Chondrocyte (in vitro differentiated cells): ENCODE measurements at places on chromosomes 5 and 9. TPM values are rescaled to one million over a fixed set of nuclear protein-coding genes. Genes with fewer than 3 reads are reported as not detected.
A peak's percentile ranks its signal among the peaks of the same experiment; 100 is the strongest.

DNA sequence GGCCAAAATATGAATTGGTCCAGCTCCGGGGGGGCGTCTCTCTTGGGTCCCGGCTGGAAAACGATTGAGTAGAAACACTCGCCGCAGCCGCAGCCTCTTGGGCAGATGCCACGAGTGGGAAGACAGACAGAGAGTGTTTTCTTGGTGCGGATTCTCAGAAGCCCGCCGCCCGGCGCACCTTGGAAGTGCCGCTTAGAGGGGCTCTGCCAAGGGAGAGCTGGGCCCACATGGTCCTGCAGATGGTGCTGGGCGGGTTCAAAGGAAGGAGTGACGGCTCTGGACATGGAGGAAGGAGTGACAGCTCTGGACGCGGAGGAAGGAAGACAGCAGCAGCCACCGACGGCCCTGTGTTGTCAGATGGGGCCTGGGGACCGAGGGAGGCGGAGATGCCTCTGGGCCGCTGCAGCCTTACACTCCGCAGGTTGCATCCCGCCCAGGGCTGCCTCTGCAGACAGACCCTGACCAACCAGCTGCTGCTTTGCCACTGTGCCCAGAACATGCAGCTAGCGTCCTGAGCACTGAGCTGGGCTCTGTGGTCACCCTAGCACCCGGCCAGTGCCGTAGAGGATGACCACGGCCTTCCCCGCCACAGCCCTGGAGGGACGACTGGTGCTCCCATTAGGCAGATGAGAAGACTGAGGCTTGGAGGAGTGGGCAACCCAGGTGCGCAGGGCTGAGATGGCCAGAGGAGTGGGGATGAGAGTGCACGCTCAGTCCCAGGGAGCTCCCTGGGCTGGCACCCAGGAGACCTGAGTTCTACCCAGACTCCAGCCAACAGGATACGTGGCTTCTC, 20.8 kb upstream of the QRFP start:
- no peak for DNase-seq

IFNE gene
- not detected in 3 replicates for total RNA-seq

DNA sequence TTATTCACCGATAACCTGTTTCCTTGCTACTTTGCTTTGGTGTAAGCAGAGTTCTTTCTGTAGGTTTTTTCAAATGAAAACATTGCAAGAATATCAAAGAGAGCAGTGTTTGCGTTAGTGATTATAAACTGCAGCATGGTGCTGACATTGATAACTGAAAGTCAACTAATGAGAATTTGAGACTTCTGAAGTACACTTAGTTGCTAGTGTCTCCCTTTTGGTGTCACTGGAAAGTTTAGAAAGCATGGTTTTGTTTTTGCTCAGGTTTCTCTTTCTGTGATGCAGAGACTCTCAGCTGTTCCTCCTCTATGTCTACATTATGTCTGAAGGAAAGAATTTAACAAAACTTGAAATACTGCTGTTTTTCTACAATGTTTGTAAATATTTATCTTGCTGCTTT, 80.2 kb upstream of the ZNF169 start:
- DNase-seq = no peak

- DNase-seq = peak; percentile 92
Observed at GRCh38 chr9:34547960-34548611, 25.3 kb upstream of the ENHO start.

- DNase-seq = no peak
Observed at GRCh38 chr9:2788919-2789318, 55.0 kb downstream of the PUM3 start.
